SW 1271 (cell line): ENCODE measurements at places on chromosomes 4 and X.

DNA sequence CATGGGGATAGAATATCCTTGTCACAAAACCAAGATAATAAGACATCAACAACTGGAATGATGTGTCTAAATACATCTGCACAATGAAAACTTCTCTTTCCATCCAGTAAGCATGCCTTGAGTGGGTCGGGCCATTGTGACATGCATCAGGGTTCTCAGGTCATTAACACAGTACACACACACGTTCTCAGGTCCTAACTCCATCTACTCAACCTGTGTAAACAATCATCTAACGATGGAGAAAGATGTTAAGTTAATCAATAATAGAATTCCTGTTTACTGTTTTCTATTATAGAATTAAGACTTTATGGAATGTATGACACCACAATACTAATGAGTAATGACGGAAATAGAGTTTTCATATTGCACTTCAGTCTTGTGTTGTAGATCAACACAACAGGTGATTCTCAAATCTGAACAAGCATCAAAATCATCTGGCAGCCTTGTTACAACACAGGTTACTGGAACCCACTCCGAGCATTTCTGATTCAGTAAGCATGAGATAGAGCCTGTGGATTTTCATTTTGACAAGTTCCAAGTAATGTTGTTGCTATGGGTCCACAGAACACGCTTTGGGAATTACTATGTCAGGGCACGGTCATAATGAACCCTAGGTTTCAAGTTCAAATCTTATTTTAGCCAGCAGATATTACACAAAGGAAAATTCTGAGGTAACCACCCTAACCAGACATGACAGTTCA lies 315.8 kb upstream of the TEX13C start:
- no peak for DNase-seq

GRCh38 chrX:150256297-150256650 lies 106.8 kb upstream of the MAMLD1 start:
- DNase-seq: no peak

- no peak for DNase-seq
These were observed 263.2 kb downstream of the IL15 start for GRCh38 chr4:141899541-141899940.

DNA sequence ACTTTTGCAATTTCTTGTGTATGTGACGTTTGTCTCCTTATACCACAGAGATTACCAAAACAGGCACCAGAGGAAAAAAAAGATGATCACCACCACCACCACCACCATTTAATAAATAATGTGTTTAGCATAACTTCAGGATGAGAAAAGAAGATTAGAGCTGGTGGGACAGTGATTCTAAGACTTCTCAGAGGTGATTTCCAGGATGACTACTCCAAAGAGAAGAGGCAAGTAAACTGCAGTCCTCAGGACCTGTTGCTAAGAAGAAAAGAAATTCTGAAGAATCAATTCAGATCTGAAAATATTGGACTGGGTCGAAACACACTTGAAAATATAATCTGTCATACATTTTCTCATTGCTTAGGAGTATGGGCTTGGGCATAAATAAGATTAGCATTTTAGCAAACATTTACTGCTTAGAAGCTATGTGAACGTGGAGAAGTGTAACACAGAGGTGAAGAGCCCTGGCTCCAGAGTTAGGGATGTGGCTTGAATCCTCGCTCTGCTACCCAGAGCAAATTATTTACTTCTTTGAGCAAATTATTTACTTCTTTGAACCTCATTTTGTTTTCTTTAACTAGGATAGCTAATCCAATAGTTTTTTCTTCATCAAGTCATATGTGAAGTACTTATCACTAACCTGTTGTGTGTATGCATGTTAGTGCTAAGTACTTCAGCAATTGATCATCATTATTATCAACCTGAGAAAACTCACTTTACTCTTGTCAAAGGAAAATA lies 10.5 kb upstream of the YTHDC1 start:
- no peak for DNase-seq

- no peak for DNase-seq
These were observed 137.9 kb downstream of the GPC3 start for GRCh38 chrX:133847340-133847994.

GRCh38 chr4:22170353-22170752 lies 221.8 kb upstream of the KCNIP4 start:
- no peak for DNase-seq

GRCh38 chr4:26856906-26857277 lies 3.7 kb upstream of the STIM2 start:
- no peak for DNase-seq
